ENCODE measurements at places on chromosomes 4 and X.
A peak's percentile ranks its signal among the peaks of the same experiment; 100 is the strongest.

- peak; percentile 62 for DNase-seq
Observed at GRCh38 chr4:153791746-153792617, 3.1 kb upstream of the SFRP2 start.

DNA sequence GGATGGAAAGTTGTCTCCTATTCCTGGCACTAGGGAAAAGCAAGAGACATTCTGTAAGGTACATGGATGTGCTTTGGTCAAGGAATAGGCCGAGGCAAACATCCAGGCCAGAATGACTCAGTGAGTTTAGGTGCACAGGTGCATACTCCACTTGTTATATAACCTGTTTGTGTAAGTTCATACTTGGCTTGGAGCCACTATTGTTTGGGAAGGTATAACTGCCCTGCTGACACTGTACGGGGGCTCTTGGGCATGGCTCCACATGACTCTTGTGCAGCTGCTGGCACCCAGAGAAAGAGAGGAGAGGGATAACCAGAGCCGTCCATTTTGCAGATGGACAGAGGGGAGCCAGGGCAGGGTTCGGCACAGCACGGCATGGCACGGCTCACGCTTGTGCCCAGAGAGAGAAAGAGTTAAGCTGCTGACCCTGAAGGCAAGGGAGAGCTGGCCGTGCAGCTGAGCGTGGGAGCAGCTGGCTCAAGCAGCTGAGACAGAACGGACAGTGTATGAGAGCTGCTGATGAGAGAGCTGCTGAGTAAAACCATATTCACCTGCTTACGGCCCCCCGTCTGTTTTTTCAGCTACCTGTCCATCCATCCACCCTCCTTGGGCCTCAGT lies 98.0 kb downstream of the SLC2A9 start:
- DNase-seq = no peak

- DNase-seq = no peak
Observed at GRCh38 chrX:153944140-153944799, at the start of gene RENBP. RENBP (minus strand) TSS chrX:153944643; CDS start chrX:153944610, 33 bp downstream.

GRCh38 chrX:20361081-20361889 lies 94.6 kb upstream of the RPS6KA3 start:
- no peak for DNase-seq

Measured in omental fat pad (tissue), 4 donors.